ENCODE measurements at places on chromosomes 5 and 9.

GRCh38 chr9:26904070-26904469, 11.5 kb upstream of the CAAP1 start:
- no peak for DNase-seq

- no peak for DNase-seq
Measured at GRCh38 chr5:136104306-136104965, 28.2 kb upstream of the SMAD5 start.

GRCh38 chr9:77806741-77807140, 158.6 kb upstream of the GNA14 start:
- DNase-seq, result no peak

DNA sequence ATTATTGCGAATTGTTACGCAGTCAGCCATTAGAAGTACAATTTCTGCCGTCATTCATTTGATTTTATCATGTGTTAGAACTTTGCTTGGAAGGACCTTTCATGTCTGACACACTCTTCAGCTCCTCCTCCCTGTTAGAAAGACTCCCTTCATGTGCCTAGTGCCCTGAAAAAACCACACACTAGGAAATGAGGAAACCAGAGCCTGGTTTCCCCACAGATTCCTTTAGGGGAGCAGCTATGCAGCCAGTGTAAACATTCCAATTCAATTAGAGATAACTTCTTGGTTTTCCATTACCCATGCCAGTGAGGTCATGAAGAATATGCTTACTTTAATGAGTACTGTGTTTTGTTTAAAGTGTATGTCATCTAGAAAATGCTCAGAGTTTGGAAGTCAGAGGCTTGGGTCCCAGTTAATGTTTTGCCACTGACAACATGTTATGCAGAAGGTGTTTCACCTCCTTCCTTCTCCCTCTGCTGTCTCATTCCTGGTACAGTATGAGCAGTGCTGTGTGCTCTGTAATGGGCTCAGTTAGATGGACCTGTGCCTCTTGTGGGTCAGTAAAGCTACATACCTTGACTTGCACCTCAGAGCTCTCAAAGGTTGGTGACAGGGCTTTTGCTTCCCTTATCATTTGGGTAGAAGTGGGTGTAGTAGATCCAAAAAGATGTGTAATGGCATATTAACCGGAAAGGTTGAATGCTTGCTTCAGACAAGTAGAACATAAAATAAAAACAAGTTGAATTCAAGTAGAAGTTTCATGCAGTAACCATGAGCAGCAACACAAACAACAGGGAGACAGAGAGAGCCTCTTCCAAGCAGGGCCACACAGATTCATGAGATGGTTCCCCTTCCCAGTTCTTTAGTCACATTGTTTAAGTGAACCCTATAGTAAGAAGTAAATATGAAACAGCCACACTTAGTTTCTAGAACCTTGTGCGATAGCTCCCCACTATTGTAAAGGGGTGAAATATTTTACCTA, 52.6 kb upstream of the TNFAIP8 start:
- no peak for DNase-seq

DNA sequence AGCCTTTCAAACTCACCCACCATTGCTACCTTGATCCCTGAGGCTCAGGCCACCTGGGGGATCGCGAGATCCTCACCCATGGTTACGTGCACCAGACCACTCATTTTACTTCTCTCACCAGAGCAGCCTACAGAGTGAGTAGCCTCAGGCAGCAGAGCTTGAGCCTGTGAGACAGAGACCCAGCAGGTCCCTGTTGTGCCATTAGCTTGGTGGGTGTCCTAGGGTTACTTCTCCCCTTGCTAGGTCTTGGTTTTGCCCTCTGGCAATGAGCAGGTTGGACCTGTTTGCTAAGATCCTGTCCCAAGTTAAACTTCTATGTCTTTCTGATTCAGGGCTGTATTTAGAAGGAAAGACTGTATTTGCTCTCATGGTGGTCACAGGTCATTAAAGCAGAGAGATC, 21.8 kb downstream of the WHRN start:
- no peak for DNase-seq
